Germinal center (tissue), 1 donor: ENCODE measurements at places on chromosomes 13 and 19.

DNA sequence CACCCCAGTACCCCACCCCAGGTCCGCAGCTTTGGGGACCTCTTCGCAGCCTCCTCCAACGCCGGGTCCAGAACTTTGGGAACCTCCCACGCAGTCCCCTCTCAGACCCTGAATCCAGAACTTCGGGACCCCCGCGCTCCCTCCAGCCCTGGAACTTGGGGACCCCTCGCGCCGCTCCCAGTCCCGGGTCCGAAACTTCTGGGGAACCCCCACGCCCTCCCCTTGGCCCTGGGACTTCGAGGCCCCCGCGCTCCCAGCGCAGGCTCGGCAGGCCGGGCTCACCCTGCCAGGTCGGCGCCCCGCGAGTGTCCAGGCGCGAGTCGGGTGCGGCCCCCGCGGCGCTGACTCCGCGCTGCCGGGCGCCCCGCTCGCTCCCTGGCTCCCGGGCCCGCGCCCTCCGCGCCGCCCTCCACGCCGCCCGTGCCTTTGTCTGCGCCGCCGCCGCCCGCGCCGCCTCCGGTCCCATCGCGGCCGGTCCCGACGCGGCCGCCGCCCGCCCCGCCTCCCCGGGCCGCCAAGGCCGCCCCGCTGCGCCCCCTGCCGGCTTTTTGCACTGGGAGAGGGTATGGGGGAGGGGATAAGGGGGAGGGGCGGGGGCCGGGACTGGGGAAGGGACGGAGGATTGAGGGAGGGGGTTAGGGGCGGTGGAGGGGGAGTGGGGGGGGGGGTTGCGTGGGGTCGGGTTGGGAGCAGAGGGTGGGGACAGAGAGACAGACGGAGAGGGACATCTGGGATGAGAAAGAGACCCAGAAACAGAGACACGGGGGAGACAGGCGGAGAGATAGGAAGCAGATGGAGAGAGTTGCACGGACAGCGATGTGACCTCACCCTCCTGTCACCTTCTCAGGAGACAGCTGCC, at the start of gene HOMER3:
TSS of gene HOMER3 (minus strand) at position 449 of the 859 bp plus-strand sequence. CDS start 2,235 bp downstream, outside the sequence.
- peak; percentile 91 for DNase-seq

GRCh38 chr13:23020246-23020843, 160.4 kb upstream of the SGCG start:
- peak; percentile 7 for DNase-seq

DNA sequence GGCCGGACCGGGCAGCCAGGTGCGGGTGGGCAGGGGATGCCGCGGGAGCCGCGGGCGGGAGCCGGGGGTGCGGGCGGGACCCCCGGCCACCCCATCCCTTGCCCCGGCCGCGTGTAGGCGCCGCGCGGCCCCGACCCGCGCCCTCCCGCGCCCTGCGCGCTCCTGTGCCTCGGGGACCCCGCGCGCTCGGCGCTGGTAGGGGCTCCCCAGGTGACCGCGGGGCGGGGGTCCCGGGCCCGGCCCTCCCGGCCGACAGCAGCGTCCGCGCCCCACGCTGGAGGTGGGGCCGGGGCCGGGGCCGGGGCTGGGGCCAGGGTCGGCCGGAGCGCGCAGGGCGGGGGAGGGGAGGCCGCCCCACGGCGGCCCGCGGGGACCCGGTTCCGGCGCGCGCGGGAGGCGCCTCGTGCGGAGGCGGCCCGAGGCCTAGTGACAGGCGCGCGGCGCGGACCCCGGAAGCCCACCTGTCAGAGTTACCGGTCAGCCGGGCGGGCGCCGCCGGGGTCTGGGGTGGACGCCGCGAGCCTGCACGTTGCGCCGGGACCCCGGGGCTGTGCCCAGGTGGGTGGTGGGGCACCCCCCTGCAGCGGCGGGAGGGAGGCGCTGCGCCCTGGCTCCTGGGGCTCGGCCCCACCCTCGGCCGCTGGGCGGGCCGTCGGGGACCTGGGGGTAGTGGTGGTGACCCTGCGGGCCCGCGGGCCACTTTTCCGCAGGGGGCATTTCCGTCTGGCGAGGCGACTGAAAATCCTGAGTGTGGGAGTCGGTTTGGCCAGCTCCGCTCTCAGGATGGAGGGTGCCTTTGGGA, 518 bp downstream of the TFDP1 start:
- DNase-seq = peak; percentile 53

GRCh38 chr19:31960474-31960873, 384.9 kb upstream of the ZNF507 start:
- no peak for DNase-seq

DNA sequence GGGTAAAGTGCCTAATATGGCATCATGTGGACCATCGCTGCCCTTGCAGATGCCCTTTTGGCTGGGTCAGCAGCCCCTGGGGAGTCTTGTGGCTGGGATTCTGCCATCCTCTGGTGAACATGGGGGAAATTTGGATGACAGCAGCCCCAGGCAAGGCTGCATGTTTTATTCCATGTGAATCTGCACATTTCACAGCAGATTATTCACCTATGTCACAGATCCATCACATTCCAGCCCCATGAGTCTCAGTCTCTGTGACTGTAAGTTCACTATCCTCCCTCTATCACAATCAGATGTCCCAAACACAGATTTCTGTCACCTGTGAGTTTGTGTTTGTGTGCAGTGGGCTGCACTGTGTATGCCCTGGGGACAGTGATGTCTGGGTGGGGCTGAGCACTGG, 36.8 kb upstream of the PSG9 start:
- DNase-seq = no peak

DNA sequence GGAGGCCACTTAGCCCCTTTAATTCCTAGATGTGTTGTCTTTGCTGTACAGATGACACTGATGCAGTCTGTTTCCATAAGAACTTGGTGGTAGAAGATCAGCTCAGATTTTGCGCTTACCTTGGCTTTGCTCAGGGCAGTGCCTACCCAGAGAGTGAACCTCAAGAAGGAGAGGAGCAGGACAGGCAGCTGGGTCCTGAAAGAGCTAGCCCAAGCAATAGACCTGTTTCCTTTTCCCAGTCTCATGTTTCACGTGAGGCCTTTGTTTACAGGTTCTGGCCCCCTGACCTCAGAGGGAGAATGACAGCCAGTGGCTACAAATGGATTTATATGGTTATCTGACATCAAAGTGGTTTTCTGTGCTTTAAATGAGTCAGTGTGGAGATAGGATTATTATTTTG, 40.1 kb downstream of the METTL21C start:
- DNase-seq = no peak

DNA sequence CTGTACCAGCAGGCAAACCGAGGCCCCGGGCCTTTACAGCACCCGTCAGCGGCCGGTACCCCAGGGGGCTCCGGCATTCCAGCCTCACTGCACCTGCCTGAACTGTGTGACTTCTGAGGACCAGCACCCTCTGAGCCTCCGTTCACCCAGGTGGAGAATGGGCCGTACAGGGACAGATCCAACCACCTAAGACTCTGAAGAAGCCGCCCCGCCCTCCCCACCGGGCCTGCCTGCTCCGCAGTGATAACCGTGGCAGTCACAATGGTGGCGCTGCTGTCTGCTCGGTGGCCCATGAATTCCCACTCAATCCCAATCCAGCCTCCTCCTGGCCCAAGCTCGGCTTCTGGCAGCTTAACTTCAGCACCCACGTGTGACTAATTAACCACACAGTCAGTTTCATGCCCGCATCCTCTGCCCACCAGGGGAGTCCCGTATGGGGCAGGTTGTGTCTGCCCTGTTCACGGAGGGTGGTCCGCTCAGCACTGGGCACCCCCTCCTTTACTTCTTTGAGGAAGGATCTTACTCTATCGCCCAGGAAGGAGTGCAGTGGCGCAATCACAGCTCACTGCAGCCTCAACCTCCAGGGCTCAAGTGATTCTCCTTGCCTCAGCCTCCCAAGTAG, 3.4 kb downstream of the TCF3 start:
- peak; percentile 71 for DNase-seq

GRCh38 chr19:37593996-37594303, 642 bp downstream of the ZNF571 start:
- DNase-seq = no peak
